ENCODE measurements at places on chromosomes 3 and 15.

DNA sequence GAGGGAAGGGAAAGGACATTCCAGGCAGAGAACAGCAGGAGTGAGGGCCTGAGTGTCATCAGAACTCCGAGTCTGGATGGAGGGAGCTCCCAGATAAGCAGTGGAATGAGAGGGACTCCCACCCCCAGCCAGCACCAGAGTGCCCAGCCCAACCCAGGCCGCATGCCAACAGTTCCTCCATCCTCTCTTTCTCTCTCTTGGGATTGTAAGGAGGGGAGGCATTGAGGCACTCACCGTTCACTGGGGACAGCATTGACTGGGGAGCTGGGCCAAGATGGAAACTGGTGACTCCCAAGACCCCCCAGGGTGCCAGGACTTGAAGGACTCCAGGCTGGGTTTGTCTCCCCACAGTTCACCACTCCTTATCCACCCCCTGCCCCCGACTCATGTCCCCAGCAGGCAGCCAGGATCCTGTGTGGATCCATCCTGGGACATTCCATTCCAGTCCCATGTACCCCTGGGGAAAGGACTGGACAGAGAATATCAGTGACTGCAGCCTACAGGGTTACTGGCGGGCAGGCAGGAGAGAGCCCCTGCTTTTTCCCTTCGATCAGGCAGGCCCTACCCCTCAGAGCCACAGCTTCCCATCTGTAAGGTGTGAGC, 15.7 kb downstream of the PTH1R start:
- no peak for DNase-seq

- no peak for DNase-seq
These were observed 32.4 kb upstream of the PRTG start for GRCh38 chr15:55775316-55775715.

DNA sequence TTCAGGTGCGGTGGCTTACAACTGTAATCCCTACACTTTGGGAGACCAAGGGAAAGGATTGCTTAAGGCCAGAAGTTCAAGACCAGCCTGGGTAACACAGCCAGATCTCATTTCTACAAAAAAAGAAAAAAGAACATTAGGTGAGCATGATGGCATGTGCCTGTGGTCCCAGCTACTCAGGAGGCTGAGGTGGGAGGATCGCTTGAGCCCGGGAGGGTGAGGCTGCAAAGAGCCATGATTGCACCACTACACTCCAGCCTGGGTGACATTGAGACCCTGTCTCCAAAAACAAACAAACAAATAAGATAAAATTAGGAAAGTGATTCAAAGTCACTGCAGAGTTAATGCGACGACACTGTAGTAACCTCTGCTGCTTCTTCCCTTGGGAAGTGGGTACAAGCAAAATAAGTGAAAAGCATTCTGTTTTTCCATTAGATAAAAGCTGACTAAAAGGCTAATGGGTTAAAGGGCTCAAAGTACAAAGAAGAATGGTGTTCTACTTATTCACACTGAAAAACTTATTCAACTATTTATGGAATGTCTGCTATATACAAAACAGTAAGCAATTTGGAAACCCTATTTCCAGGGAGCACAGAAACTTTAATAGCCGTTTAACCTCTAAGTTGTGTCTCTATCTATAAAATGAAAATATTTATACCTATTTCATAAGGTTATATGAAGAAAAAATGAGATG, 8.0 kb upstream of the RPS27L start:
- DNase-seq, result no peak

GRCh38 chr3:115961380-115961779, 338.1 kb downstream of the GAP43 start:
- no peak for DNase-seq

DNA sequence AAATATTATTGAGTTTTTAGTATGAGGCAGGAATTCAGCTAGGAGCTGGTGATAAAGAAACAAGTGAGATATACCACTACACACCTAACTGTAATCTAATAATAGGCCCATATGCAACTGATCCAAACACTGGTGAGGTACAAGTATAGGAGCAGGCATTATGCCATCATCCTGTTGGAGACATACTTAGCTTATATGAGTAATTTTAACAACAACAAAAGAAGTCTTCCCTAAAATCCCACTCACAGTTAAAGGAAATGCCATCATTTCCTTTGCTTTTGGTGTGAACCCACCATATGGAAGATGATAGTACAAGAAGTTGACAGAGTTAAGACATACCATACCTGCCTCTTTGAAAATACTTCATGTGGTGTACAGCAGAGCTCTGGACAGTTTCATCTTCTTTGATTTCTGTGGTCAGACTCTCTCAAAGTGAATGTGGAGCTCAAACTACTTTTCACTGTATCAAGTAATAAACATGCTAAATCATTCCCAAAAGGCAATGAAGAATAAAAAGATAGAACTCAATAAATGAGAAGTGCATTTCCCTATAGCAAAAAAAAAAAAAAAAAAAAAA, 85.5 kb downstream of the CD200R1L start:
- no peak for DNase-seq

GRCh38 chr3:102104033-102104432, 254.7 kb downstream of the NFKBIZ start:
- no peak for DNase-seq

- no peak for DNase-seq
These were observed 7.4 kb upstream of the RBPMS2 start for GRCh38 chr15:64782751-64783150.

DNA sequence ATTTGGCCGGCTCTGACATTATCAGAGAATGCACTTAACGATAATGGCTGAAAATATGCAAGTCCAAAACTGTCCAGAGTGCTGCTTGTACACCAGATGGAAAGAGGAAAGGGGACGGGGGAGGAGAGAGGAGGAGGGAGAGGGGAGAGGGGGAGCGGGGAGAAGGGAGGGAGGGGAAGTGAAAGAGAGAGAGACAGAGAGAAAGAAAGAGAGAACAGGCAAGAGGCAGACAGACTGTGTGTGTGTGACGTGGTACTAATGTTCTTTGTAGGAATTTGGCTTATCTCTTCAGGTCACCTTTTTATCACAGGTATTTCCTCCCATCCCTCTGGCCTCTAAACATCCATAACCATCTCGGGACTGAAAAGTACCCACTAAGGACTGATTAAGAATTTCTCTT, 75.1 kb upstream of the LMOD3 start:
- no peak for DNase-seq

DNA sequence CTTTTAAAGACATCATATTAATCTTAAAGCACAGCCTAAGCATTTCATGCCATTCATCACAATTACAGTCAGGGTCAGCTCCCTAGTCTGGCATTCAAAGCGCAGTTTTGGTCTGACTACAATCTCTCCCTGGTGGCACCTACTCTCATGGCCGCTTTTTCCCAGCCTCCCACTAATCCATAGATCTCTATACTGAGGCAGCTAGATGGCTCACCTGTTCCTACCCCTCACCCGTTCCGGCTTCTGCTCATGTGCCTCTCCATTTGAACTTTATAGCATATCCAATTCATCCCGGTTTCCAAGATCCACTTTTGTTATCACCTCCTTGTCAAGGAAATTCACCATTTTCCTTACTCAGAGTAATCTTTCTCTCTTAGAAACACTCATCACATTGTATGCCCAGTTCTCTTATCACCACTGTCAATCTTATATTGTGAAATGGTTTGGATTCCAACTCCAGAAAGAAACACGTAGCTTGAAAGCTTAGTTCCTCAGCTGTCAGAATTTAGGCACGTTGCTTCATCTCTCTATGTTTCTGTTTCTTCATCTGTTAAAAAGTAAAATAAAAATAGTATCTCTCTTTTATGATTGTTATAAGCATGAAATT, 220.0 kb upstream of the UBE2E2 start:
- no peak for DNase-seq

GRCh38 chr3:124456506-124456905, 273.7 kb upstream of the UMPS start:
- DNase-seq, result no peak

DNA sequence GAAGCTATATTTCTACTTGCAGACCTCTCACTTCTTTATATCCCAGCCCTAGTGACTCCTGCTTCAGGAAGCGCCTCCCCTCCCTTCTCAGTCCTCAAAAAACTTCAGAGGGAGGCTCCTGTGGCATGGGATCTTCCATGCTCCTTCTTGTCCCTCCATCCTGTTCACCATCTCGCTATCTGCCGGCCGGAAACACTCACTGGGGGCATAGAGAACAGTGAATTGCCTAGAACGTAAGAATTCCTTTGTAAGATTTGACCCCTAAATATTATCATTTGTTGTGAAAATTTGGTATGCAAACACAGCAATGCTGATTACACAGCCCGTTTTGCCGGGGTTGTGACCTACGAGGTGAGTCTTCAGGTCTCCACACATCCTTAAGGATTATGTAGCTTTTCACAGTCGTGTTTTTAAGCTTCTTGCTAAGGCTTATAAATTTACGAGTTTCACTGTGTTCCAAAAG, 218.7 kb upstream of the ATP10A start:
- no peak for DNase-seq

- no peak for DNase-seq
These were observed 330.9 kb upstream of the THBS1 start for GRCh38 chr15:39250001-39250400.

All from cortex of kidney (tissue), 1 donor.